NCI-H1417 (cell line): ENCODE measurements at places on chromosomes 3 and 15.

DNA sequence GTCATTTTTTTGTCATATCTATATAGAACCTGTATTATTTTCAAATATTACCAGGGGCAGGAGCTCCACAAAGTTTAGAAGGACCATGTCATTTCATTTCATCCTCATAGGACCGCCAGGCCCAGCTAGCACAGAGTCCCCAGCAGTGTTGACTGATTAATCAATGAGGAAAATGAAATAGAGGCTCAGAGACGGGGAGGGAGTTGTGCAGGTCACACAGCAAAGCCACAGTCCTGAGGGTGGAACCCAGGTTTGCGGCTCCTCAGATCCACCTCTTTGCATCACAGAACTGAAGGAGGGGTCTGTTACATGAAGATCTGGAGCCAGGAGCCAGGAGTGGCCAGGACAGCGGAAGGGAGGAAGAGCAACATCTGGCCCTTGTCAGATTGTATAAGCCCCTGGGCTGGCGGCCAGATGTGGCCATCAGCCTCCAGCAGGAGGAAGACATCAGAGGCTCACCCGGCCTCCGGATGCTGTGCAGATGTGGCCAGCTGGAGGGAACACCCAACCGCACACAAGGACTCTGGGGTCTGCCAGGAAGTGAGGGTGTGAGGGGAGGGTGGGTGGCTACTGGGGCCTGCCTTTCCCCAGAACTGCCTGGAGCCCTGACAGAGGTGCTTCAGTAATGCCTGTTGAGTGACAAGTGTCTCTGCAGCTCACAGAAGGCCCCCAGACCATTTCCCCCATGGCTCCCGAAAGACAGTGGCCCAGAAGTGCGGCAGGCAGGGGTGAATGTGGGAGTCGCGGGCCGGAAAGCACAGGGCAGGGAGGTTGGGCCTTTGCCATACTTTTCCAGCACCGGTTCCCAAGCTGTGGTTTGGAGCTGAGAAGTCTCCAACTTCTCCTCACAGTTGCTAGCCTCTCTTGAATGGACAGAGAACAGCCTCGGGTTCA lies 21.3 kb downstream of the EFCC1 start:
- no peak for DNase-seq

- no peak for DNase-seq
These were observed 46.0 kb upstream of the GSK3B start for GRCh38 chr3:120140098-120140742.

DNA sequence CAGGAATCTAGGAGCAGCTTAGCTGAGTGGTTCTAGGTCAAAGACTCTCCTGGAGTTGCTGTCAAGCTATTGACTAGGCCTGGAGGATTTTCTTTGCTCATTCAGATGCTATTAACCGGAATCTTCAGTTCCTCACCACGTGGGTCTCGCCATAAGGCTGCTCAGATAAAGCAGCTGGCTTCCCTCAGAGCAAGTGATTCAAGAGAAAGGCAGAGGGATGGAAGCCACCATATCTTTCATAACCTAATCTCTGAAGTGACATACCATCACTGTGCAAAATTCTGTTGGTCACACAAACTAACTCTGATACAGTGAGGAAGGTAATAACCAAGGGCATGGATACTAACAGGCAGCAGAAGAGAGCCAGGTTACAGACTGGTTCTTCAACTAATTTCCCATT lies 72.7 kb upstream of the FLNB start:
- DNase-seq, result no peak

- no peak for DNase-seq
These were observed 448 bp downstream of the SLC12A8 start for GRCh38 chr3:125212091-125212508.

DNA sequence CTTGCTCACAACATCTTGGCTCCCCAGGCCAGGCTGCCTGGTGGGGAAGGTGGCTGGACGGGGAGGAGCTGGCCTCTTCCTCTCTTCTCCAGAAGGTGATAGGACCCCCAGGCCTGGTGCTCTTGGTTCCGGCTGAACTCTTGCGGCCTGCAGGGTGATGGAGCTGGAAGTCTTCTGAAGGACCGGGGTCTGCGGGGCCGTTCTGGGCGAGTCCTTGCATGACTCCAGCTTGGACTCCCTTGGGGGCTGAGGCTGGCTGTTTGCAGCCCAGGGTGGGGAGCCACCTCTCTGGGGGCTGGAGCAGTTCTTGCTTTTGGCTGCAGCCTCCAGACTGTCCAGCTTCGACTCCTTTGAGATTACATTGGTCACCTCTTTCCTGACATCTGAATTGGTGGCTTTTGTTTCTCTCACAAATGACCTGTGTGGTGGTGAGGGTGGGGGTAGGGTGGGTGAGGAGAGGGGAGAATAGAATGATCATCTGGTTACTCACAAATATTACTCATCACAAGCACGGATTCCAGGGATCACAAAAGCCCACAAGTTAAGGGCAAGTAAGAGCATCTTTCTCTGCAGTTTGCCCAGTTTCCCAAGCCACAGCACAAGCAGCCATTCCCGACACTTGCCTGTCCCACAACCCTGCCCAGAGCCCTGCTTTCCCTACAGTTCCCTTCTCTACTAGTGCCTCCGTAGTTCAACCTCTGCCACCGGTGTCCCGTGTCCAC lies 149.1 kb upstream of the HACD2 start:
- DNase-seq, result no peak

GRCh38 chr15:36594556-36595090 lies 15.2 kb downstream of the CDIN1 start:
- DNase-seq, result no peak

GRCh38 chr15:36390491-36390890 lies 188.9 kb upstream of the CDIN1 start:
- DNase-seq, result no peak

GRCh38 chr15:59159210-59159609 lies 47.4 kb upstream of the LDHAL6B start:
- DNase-seq, result no peak

GRCh38 chr3:131454501-131454900 lies 48.3 kb downstream of the MRPL3 start:
- no peak for DNase-seq

DNA sequence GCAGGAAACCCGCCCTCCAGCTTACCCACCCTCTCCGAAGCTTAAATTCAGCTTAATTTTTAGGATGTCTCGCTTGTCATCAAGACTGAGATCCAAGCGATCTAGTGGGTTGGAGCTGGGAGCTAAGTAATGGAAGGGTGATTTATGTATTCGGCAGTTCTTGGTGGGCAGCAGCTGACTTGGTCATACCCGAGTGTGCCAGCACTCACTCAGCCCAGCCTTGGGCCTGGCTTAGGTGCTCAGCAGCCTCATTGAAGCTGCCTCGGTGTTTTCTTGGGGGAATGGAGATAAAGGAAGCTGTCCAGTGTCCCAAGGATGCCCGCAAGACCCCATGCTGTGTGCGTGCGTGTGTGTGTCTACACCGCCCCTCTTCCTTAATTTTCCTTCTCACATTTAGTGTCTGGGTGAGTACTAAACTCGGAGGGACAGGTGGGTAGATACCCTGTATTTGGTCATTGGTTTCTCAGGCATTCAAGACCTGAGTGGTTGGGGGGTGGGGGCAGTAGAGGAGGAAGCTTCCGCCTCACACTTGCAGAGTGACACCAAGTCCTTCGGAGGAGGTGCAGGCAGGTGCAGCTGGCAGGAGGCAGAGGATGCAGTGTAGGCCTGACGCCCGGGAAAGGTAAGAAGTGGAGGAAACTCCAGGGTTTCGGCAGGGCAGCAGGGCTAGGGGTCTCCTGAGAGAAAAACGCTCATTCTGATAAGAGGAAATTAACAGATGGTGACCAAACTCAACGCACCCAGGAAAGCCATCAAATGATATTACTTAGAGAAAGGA lies 92.8 kb downstream of the PCSK6 start:
- no peak for DNase-seq

- DNase-seq, result no peak
These were observed 15.5 kb downstream of the AP3S2 start for GRCh38 chr15:89878323-89878722.

DNA sequence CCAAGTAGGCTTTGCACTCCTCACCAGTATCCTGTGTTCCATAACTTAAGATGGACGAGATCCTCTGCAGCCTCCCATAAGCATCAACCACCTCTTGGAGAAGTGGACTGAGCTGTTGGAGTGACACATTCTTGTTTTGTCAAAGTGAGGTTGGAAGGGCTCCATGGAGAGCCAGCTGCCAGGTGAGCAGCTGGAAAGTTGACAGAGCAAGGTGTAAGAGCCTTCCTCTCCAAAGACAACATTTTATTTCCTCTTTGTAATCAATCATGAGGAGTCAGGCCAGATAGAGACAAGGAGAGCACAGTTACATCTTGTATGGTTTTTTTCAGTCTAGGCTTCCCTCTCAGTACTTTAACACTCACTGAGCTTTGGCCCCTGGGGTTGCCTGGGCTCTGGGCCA lies 5.1 kb downstream of the ABI3BP start:
- no peak for DNase-seq

GRCh38 chr15:29140475-29141307 lies 128.9 kb downstream of the NSMCE3 start:
- no peak for DNase-seq
